ENCODE measurements at places on chromosomes 3 and 15. TPM values are rescaled to one million over a fixed set of nuclear protein-coding genes. Genes with fewer than 3 reads are reported as not detected.

DNA sequence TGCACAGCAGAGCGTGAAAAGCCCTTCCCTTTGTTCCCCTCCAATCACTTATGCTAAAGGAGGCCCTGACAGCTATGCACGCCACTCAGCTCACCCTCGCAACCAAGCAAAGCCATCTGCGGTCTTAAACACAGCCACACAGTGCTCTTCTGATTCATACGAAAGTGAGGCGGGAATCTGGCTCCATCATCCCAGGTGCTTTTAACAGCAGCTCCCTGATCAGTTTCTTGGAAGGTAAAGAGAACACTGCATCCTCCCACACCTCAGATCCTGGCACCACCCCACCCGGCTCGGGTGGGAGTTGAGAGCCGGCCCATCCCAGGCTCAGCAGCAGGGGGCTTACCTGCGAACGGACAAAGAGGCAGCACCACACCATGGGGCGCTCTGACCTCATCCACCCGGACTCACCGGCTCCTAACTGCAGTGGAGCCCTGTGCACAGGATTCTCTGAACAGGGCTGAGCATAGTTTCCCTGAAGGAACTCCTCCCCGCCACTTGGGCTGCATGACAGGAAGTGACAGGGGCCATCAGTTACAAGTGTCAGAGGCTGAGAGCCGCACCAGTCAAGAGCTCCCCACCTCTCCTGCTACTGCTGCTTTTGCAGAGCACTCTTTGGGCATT, 114.3 kb upstream of the ARHGEF3 start:
- DNase-seq, result peak; percentile 67

Gene FOXB1
- 0.13 TPM for total RNA-seq

Gene DPPA4
- total RNA-seq, result 6.2 TPM

DNA sequence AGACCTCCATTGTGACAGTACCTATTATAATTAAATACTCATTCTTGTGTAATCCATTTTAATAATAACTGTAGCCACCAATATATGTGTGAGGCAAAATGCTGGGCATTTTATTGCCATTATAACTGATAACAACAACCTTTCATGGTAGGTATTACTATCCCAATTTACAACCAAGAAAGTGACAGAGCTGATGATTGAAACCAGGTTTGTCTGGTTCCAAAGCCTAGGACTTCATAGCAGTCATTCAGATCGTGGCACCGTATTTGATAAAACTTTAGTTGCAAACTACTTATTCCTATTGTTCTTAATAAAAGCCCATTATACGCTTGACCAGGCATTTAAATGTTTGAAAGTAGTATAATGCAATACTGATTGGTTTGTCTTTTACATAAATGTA, 26.4 kb upstream of the VILL start:
- DNase-seq, result no peak

GRCh38 chr15:66620341-66620740, 54.5 kb upstream of the LCTL start:
- no peak for DNase-seq

DNA sequence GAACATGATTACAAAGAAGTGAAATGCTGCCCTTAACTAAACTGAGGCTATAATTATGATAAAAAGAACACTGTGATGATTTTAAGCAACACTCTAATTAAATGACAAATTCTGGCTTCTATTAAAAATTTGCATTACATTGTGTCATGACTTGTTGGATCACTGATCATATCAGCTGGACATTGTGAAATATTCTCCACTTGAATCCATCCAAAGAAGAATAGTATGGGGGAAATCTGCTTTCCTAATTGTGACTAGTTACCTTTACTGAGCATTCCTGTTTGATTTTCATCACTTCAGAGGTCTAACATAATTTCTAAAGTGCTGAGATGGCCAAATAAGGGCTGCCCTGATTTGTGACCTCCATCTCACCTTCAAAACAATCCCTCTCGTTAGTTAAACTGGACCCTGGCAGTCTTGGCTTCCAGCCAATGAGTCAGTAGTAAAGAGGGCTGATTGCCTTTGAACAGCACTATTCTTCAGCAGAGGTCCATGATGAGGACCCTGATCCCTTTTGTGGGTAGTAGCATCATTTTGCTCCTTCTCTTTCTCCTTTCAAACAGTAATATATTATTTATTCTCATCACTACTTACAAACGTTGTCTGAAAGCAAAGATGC, 53.5 kb upstream of the LEKR1 start:
- no peak for DNase-seq
